ENCODE measurements at places on chromosomes 2 and 18.

GRCh38 chr18:31045599-31045998 is 3.1 kb upstream of the DSC3 start:
- DNase-seq: no peak

DNA sequence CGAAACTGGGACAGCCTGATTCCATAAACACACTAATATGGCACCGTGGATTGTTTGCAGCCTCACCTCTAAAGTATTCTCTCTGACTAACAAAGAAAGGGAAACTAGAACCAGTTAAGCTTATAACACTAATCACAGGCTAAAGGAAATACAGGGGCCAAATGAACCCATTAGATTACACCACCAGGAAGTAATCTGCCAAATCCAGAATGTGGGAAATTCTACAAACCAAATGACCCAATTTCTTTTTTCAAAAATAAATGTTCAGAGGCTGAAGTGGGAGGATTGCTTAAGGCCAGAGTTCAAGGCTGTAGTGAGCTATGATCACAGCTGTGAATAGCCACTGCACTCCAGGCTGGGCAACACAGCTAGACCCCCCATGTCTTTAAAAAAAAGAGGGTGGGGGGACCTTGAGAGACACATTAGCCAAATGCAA is 1.5 kb upstream of the MPPE1 start:
- no peak for DNase-seq

GRCh38 chr2:234951664-234952269 is at the start of gene SH3BP4:
TSS of gene SH3BP4 (plus strand) at chr2:234952017. CDS start at chr2:235035003, 82,986 bp downstream.
- no peak for DNase-seq

- no peak for DNase-seq
Measured at GRCh38 chr2:230435431-230435830, 19.4 kb downstream of the SP100 start.

DNA sequence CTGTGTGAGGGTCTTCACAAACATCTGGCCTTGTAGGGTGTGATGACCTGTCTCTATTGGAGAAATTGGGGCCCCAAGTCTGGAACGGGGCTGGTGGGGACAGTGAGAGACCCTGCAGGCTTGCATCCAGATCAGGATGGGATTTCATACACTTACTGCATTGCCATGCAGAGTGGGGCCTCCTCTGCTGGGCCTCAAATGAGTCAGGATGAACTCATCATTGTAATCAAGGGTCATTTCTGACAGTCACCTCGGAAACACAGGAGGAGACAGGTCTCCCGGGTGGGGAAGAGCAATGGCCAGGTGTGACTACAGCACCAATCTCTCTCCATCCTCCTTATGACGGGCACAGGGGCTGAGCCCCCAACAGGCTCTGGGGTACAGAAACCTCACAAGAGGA is 48.1 kb upstream of the GALR1 start:
- no peak for DNase-seq

- DNase-seq: no peak
Measured at GRCh38 chr2:197460649-197461048, 7.3 kb downstream of the COQ10B start.

GRCh38 chr2:39379643-39380524 is 57.2 kb downstream of the MAP4K3 start:
- no peak for DNase-seq

DNA sequence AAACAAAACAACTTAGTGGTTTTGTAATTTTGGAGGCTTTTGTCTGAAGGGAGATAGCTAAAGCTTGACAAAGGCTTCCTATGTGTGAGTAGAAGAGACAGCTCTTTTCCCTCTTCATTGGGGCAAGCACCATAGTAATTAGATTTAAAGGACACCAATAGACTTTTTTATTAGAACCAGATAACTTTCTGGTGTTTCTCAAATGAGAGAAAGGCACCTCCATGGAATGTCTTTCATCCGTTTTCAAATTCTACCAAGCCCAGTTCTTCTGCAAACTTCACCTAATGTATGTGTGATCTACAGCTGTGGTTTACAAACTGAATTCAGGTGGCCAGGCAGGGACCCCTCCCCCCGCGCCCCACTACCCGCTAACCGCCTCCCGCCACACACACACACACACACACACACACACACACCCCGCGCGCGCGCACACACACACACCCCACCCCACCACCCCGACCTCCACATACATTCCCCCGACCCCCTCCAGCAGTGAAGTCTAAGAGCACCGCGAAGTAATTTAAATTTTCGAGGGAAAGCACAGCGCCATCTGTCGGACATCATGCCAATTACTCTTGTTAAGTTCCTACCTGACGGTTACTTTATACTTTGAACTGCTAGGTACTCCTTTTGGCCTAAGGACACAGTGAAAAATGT is 31.6 kb upstream of the PPP1R1C start:
- no peak for DNase-seq

- no peak for DNase-seq
Measured at GRCh38 chr2:152587187-152587947, 129.9 kb downstream of the PRPF40A start.

GRCh38 chr18:1261054-1261453 is 356.4 kb downstream of the ADCYAP1 start:
- DNase-seq: no peak

DNA sequence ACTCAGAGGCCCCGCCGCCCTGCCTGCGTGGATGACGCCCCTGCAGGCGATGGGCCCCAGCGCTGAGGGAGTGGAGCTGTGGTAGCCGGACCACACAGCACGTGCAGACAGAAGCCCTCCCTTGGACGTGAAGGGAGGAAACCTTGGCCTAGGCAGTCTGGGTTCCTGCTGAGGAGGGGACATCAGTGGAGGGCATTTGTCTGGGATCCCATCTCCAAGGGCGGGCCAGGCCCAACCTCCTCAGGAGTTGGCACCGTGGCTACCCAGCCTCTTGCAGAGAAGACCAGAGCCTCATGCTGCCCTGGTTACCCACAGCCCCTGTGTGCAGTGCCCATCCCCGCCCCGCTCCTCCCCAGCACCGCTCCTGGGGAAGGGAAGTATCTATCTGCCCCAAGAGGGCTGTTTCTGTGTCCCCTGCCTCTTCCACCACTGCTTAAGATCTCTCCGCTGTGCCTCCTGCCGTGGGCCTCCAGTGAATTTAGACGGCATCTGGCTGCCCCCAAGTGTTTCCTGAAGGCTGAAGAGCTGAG is 241.8 kb downstream of the KLHL29 start:
- no peak for DNase-seq
